Psoas muscle (tissue), 8 donors: ENCODE measurements at places on chromosomes 2 and 18. TPM values are rescaled to one million over a fixed set of nuclear protein-coding genes. Genes with fewer than 3 reads are reported as not detected.

DNA sequence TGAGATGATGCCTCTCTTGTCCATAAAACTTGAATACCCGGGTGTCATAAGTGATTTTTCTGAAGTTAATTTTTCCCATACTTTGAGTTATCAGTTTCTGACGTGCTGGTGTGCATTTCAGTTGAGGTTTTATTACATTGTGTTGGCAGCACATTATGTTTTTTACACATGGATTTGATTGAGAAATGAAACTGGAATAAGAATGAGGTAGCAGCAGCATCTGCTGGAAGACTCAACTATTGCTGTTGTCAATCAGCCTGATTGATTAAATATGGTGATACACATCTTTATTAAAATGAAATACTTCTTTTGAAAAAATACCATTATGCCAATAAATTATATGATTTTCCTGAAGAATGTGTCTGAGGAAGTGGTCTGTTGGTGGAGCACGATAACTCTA is 60.5 kb downstream of the INSIG2 start:
- DNase-seq, result no peak

GRCh38 chr2:213016984-213017351 is 134.4 kb downstream of the IKZF2 start:
- DNase-seq, result no peak

DNA sequence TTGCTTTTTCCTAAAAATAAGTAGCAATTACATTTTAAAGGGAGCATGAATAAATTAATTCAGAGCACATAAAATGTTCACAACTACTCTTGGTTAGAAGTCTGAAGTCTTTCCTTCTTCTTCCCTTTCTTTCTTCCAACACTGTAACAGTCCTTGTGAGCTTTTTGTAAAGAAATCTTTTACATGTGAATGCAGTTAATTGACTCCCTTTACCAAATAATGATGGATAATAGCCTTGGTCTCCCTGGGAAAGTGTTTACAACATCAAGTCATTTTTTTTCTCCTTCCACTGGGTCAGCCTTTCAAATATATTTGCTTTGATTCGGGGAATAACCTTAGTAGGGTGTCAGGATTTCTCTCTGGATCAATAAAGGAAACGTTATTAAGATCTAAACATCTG is 39.1 kb downstream of the CALCRL start:
- no peak for DNase-seq

IL1RL2 gene
- total RNA-seq, result 0.43 TPM

GRCh38 chr2:208296610-208297009 is 30.6 kb downstream of the PIKFYVE start:
- no peak for DNase-seq

DNA sequence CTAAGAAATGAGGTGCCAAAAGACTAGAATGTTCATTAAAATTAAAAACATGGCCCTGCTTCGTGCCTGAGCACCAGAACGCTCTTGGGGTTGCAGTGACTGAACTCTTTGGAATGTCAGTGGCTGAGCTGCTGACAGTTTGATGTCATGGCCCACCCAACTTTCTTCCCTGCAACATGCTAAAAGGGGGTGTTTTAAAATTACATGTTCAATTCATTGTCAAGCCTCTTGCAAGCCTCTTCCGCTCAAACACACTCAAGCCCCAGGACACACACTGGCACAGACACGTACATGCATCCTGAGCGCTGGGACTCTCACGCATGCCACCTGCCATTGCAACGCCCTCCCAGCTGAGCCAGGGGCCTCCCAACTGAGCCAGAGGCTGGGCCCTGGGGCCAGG is 12.6 kb downstream of the RUFY4 start:
- DNase-seq, result no peak

- DNase-seq, result no peak
These were observed 82.3 kb downstream of the ARL4C start for GRCh38 chr2:234414596-234414995.

DNA sequence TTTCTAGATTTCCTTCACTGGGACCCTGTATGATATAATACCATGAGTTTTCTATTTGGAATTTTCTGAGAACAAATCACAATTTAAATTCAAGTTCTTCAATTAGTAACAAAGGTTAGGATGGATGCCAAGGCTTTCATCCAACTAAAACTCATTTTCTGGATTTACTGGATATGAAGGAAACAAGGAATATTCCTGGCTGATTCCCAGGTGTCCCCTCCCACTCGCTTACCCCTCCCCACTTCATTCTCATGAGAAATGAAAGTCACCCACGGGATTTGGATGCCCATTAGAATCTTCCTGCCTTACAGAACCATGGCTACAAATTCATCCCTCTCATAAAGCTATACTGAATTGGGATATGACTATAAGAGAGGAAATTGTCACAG is 40.0 kb downstream of the RNU4ATAC start:
- DNase-seq, result no peak

DNA sequence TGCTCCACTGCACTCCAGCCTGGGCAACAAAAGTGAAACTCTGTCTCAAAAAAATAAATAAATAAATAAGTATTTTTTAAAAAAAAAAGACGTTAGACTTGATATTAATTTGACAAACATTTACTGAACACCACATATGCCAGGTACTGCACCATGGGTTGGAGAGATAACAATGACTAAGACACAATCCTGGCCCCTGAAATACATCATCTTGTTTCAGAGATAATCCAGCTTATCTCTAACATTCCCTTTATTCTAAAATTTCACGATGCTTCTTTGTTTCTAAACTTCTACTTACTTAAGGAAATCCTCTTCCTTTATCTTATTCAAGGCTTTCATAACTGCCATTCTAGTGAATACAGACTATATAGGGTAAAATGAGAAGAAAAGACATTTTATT is 55.0 kb upstream of the PEX13 start:
- no peak for DNase-seq

NGEF gene
- total RNA-seq, result 0.48 TPM

DNA sequence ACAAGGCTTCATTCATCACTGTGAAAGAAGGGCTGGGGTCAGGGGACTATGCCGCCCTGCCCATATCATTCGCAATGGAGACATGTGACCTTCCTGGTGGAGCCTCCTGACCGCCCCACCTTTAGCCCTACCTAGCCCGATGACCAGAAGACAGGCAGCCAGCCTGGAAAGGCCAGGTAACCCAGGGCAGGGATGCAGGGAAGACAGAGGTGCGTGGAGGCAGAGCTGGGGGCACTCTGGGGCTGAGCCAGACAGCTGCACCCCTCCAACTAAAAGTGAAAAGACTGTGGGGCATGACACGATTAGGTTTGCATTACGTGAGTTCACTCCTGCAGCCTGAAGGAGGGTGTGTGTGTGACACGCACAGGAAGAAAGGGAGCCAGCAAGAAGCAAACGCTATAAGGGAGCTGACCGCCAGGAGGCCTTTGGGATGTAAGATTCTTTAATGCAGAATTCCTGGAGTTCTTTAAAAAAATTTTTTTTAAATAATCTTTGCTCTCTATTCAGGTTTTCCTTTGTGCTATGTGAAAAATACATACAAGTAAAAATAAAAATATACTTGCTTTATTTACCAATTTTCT is 3.7 kb upstream of the HES6 start:
- no peak for DNase-seq

DNA sequence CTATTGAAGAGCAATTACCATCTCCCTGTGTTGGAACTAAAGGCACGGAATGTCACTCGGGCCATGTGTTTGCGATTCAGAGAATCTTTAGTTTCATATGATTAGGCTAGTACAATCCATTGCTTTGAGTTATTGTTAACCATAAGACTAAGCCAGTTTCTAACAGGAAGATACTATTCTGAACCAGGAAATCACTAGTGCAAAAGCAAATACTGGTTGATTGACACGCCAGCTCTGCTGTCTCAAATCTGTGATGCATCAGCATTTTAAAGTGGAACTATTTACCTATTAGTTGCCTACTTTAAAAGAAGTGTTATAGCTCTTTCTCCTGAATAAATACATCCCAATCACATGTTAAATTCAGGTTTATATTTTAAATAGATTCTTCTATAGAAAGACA is 61.9 kb downstream of the AFTPH start:
- DNase-seq, result no peak

DNA sequence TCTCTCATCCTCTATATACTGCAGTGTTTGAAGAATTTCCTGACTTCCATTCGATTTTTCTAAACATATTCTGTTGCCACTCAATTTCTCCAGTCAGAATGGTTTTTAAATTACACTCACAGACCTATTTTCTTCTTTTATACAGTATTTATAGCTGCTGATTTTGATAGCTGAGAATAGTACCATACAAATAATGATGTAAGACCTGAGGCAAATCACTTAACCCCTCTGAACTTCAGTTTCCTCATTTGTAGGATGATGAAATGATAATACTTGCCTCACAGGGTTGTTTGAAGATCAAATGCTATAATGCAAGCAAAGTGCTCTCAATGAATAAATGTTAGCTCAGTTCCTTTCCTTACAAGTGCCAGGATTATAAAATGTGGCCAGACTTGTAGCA is 241.8 kb downstream of the CPS1 start:
- no peak for DNase-seq
